ENCODE measurements at places on chromosomes 12 and 14.

DNA sequence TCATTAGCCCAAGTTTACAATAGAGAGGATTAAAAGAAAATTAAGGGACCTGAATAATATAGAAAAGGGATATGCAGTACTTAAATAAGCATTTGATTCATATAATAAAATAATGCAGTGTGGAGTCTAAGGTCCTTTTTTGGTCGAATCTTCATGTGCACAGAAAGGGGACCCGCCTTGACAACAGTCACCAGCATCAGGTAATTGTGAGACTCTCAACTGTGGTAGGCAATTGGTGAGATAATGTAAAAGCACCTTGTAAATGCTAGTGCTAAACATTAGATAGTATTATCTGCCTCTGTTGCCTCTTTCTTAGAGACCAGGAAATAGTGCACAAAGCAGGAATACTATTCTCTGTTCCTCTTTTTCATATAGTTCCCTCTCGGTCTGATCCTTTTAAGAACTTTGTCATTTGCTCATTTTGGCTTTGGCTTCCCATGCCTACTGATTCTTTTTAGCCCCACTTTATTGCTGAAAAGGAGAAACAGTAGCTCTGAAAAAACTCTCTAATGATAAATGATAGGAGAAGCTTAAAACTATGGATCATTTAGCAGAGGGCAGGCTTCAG, 17.5 kb downstream of the CHPT1 start:
- DNase-seq, result no peak

GRCh38 chr12:57175428-57176138, 28.2 kb upstream of the LRP1-AS start:
- DNase-seq, result peak; percentile 46

DNA sequence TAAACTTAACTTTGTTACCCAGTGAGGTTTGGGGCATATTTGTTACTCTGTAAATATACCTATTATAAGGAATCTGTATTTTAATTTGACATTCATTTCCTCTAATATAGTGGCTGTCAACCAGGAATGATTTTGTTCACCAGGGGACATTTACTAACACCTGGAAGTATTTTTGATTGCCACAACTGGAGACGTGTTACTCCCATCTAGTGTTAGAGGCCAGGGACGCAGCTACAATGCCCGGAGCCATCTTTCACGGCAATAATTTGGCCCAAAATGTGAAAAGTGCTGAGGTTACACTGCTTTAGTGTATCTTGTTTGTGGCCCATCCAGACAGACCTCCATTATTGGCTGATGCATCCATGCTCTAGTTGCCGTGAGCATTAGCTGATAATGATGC, 881.3 kb upstream of the ATXN7L3B start:
- DNase-seq, result no peak

GRCh38 chr12:20731274-20731673, 36.1 kb downstream of the SLCO1C1 start:
- no peak for DNase-seq

DNA sequence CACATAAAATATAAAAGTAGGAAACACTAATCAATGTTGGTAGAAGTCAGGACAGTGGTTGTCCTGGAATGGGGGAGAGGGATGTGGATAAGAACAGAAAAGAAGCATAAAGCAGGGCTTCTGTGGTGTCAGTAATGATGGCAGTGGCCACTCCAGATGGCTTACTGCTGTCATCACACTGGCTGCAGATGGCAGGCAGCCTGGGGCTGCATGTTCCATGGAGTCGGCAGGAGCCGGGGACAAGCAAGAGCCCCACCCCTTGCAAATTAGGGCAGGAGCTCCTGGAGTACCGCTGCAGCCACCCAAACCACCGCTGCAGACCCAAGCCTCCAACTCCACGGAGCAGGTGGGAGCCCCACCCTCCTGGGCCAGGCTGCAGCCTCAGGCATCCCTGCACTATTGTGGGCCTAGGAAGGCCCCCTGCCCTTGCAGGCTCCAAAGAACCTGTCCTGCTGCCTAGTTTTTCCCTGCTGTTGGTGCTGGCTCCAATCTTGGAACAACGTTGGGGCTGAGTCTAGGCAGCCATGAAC, 28.8 kb upstream of the SLC5A8 start:
- DNase-seq, result no peak

DNA sequence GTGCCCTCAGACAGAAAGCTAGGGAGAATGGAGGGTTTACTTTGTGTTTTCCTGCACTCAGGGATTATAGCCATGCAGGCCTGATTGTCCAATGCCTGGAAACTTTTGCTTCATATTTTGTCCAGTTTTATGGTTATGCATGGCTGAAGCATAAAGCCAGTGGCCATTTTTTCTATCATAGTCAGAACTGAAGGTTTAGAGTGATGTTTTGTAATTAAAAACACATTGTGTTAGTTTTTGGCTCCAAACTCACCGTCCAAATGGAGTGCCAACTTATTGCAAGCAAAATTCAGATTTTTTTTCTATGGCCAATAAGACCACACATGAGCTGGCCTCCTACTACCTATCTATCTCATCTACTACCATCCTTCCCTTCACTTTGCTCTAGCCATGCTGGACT, 40.2 kb upstream of the ATP2B1 start:
- no peak for DNase-seq

- no peak for DNase-seq
Observed at GRCh38 chr12:5458229-5459050, 26.5 kb downstream of the NTF3 start.

DNA sequence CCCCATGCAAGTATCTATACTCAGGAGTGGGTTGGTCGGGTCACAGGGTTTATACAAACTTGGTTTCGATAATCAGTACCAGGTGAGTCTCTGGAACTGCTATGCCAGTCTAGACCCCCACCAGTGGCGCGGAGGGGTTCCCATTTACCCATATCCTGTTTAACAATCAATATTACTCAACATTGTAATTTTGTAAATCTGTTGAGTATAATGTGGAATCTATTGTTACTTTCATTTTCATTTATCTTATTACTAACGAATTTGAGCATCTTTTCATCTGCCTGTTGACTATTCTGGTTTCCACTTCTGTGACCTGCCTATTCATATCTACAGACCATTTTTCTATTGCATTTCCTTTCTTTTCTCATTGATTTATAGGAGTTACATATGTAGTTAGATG, 275.2 kb upstream of the CRY1 start:
- DNase-seq, result no peak

DNA sequence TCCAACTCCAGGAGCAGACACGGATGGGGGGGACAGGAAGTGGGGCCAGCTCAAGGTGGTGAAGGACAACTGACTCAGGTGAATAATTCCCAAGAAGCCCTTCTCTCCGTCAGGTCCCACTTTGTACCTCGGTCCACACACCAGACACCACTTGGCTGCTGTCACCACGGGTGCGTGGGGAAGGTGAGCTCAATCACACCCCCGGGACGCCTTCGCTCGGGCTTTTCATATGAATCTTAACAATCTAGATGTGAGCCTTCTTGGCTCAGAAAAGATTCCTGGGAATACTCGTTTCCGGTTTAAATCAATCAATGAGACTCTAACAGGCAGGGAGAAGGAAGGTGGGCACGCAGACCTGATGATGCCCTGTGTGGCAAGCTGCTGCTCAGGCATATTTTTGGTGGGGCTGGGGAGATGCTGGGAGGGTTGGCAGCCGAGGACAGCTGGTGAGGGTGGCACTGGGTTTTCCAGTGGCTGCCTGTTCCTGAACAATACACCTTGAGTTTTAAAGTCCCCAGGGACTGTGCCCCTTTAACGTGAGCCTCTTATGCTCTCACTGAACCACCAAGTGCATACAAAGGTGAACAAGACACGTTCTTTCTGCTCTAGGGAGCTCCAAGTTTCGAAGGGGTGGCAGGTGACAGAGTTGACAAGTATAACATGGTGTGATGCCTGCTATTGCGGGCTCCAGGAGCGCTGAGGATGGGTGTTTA, 5.1 kb downstream of the TESC start:
- no peak for DNase-seq

All from NCI-H1048 (cell line).